ENCODE measurements at places on chromosomes 6 and 20. TPM values are rescaled to one million over a fixed set of nuclear protein-coding genes. Genes with fewer than 3 reads are reported as not detected.

GRCh38 chr6:163346497-163346961, 68.0 kb upstream of the QKI start:
- ATAC-seq, result no peak

DNA sequence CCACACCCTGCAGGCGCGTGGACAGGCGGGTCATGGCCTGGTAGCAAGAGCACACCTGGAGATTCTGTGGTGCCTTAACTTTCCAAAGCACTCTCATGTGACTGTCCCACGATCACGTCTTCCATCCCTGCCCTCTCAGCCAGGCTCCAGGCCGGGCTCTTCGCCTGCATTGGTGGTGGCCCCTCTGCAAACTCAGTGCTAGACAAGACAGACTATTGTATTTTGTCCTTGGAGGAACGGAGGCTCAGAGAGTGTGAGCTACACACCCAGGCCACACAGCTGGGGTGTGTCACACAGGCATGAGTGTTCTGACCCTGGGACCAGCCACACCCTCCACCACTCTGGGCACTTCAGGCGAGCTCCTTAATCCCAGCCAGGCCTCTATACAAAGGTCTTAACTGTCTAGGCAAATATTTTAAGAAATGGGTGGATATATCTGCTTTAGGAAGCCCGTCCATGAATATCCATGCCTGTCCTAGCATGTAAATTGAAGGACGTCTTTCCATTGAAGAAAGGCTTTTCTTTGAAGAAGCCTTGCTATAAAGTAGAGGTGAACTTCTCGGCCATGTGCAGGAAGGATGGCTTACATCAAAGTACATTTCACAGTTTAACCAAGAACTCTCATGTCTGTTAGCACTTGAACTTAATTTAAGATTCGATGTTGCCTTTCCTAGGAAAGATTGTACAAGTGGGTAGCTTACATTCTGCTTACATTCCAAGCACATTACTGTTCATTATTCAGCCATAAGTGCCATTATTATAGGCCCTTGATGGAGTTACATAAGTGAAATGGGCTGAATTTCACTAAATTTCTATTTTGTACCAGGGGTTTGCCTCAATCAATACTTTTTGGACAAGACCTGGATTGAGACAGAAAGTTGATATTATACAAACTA, 263.9 kb downstream of the DLL1 start:
- ATAC-seq, result no peak

DNA sequence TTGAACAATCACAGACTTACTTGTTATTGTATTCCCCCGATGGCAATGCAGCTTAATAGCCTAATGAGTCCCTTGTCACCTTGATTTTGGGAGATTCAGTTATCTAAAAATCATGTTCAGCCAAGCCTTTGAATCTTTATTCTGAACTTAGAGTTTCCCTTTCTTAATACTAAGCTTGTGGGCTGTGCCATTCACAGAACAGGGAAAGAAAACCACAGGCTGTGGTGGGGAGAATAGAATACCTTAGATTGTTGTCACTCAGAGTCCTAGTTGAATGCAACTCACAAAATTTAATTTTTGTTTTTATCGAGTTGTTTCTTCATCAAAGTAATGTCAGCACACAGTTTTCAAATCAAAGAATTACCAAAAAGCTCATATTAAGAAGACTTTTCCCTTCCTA, 37.4 kb downstream of the RFPL4B start:
- ATAC-seq, result no peak

DNA sequence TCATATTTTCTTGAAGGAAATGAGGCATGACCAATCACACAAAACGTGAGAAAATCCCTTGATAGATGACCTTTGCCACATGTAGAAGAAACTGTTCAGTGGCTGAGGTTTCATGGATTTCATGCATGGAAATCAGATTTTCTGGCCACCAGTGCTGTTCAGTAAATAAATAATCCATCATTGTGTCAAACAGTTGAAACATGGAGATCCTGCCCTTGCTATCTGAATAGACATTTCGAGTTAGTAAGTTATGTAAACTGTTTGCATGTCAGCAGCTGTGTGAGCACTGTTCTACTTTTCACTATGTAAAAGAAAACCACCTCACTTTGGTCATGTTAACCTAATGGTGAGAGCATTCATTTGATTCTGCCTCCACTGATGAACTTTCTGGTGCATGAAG, 793.9 kb upstream of the EPHA7 start:
- no peak for ATAC-seq

Gene CEP57L1
- total RNA-seq, result 20.9 TPM

Gene NFATC2
- 29.4 TPM for total RNA-seq

Gene TRIM10
- not detected for total RNA-seq
